Cortex of kidney (tissue), 1 donor: ENCODE measurements at places on chromosomes 12 and 14.

- no peak for DNase-seq
Measured at GRCh38 chr14:49461529-49462401, 124.4 kb downstream of the RPS29 start.

- no peak for DNase-seq
Measured at GRCh38 chr12:124046456-124046740, 73.4 kb downstream of the ZNF664 start.

DNA sequence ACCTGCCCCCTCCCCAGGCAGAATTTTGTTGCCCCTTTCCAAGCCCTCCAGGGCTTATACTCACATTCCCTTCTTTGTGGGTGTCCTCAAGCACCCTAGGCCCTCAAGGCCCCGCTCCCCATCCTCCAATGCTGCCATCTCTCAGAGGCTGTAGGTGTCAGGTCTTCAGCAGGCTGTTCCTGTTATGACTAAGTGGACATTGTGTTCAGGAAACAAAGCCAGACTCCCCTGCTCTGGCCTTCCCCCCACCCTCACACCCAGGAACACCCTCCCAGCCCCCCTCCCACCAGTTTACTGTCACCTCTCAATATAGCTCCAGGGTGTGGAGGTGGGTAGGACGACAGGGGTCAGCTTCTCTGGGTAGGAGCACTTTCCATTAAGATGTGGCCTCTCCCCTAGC is 1.4 kb upstream of the MYH6 start:
- DNase-seq, result no peak

DNA sequence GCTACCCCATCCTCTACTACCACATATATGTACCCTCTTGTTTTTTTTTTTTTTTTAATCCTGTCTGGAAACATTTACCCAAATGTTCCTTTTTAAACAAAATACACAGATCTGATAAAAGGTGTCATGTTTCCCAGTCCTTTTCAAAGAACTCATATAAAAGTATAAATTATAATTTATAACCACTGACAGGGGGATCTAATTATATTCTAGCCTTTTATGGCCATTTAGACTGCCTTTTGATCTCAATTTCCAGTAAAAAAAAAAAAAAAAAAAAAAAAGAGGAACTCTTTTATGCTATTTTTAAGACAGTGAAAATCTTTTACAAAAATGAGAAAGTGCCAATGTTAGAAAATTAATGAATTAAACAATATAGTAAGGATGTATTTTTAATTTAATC is 65.0 kb downstream of the NAV3 start:
- no peak for DNase-seq

- DNase-seq, result no peak
Measured at GRCh38 chr12:130226771-130227170, 64.5 kb downstream of the FZD10 start.

GRCh38 chr14:29587761-29588470 is 339.7 kb downstream of the PRKD1 start:
- no peak for DNase-seq

DNA sequence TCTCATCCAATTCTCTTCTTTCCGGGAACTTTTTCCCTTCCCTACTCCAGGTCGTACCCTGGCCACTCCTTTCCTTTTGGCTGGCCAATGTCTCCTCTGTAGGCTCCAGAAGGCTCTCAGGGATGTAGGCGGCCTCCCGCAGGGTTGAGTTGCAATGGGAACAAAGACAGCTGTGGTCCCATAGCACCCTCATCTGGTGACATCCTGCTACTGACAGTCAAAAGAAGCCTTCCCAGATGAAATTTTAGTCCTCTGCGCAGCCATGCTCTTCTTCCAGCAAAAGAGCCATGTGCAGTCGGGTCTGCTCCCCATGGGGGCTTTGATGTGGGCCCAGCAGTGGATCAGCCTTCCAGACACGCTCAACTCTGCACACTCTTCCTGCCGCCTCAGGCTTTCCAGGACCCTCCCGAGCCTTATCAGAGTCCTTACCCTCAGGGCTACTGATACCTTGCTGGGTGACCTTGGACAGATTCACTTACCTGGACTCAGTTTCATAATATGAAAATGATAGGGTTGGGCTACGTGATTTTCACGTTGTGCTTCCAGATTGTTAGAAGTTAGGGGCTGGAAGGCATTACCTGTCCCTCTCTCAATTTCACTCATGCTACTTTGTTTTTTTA is 5.5 kb upstream of the CELA1 start:
- no peak for DNase-seq

- DNase-seq, result no peak
Measured at GRCh38 chr12:40309001-40309400, 84.2 kb downstream of the LRRK2 start.

- DNase-seq, result no peak
Measured at GRCh38 chr14:34122081-34122480, 171.2 kb upstream of the EGLN3 start.

DNA sequence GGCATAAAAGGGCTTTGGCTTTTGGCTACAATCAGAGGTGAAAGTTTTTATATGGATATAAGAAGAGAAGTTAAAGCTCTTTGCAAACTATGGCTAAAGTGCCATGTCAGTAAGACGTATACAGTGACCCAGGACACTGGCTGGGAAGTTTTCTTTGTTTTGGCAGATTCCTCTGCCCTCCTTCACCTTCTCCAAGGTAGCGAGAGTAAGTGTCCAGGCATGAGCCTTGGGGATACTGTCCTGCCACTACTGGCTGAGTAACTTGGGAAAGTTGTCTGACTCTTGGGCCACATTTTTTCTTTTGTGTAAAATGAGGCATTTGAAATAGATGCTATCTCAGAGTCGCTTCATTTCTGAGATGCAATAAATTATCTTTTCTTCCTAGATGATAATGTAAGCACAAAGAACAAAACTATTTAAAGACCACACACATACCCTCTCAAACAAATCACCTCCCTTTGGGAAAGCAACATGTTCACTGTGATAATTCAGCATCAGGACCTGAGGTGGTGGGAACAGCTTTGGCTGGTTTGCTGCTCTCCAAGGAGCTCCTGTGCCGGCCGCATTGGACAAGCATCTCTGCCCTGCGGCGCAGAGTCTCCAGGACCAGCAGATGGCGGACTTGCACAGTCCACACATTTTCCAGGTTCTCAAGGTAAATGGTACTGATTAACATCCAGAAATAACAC is 106.3 kb downstream of the PTCSC3 start:
- no peak for DNase-seq

DNA sequence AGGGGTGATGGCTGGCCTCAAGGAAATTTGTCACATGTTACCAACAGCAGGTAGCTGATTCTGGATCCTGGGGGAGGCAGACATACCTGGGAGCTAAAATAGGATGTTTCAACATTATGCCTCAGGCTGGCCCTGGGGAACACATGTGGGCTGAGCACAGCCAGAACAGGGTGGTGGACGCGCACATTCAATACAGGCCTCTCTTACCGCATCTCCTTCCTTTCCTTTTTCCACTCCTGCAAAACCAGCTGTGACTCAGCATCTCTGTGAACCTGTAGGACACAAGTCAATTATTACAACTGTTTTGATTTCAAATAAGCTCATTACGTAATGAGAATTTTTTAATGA is 61.0 kb downstream of the NT5DC3 start:
- no peak for DNase-seq

GRCh38 chr12:77167801-77168200 is 102.4 kb upstream of the E2F7 start:
- no peak for DNase-seq

GRCh38 chr12:91264178-91264577 is 81.6 kb upstream of the DCN start:
- no peak for DNase-seq

DNA sequence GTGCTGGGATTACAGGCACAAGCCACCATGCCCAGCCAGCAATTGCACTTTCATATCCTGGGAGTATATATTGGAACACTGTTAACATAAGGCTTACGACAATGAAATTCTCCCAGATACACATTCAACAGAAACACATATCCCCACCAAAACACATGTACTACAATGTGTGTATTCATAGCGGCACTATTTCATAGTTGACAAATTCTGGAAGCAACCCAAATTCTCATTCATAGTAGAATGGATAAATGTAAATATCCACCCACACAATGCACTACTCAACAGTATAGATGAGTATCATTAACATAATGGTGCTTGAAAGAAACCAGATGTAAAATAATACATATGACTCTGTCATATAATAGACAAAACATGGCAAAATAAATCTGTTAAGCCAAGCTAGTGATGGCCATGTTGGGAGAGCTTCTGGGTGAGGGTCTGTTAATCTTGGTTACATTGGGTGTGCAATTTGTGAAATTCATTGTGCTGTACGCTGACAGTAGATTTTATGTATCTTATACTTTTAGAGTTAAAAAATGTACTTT is 2.6 kb upstream of the DNAAF2 start:
- no peak for DNase-seq

DNA sequence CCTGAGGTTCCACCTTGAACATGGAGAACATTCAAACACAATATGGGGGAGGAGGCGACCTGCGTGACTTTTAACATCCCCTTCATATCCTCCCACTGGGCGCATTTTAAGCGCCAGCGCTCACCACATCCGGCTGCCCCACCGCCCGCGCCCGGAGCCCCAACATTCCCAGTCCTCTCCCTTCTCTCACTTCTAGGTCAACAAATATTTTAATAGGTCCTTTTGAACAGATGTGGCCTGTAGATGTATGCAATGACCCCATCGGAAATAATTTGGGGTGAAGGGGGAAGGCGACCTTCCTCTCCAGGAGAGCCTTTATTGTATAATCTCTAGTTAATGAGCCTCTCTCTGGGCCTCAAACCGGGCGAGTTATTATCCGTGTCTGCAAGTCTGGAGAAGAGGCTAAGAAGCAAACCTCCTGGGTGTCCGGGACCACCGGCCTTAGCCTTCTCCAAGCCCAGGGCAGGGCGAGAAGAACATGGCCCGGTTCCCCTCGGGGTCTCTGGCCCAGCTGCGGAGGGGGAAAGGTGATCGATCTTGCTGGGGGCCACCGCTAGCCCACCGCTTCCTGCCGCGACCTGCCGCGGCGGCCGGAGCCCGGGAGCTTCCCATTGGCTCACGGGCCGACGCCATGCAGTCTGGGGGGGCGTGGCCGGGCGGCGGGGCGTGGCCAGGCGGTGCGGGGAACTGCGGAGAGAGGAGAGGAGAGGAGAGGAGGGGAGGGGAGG is 83.2 kb upstream of the HMGA2 start:
- DNase-seq, result no peak

- DNase-seq, result no peak
Measured at GRCh38 chr12:57487055-57487596, 742 bp upstream of the MARS1 start.

DNA sequence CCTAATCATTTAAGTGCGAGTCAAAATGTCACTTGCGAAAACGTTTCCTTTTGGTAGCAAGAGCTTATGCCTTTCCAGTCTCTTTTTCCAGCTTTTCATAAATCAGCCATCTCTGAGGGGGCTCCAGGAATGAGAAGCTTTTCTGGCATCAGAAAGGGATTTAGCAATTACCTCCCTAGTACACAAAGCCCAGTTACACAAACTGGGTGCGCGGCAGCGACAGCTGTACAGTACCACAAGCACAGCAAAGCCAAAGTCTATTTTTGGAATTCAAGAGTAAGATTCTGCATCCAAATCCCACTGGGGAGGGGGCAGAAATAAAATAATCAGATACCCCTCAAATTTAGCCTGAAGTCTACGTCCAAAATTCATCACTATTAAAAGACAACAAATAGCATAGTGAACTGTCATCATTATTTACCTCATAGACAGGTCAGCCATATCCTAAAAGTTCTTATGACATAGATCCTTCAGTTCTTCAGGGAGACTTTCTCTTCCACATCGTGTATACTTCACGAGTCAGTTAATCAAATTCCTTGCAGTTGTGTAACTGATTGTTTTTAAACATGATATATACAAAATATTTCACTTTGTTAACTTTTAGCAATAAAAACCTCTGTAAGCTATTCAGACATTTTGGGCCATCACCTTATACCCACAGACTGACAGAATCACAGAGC is 150.8 kb downstream of the TTC7B start:
- no peak for DNase-seq

DNA sequence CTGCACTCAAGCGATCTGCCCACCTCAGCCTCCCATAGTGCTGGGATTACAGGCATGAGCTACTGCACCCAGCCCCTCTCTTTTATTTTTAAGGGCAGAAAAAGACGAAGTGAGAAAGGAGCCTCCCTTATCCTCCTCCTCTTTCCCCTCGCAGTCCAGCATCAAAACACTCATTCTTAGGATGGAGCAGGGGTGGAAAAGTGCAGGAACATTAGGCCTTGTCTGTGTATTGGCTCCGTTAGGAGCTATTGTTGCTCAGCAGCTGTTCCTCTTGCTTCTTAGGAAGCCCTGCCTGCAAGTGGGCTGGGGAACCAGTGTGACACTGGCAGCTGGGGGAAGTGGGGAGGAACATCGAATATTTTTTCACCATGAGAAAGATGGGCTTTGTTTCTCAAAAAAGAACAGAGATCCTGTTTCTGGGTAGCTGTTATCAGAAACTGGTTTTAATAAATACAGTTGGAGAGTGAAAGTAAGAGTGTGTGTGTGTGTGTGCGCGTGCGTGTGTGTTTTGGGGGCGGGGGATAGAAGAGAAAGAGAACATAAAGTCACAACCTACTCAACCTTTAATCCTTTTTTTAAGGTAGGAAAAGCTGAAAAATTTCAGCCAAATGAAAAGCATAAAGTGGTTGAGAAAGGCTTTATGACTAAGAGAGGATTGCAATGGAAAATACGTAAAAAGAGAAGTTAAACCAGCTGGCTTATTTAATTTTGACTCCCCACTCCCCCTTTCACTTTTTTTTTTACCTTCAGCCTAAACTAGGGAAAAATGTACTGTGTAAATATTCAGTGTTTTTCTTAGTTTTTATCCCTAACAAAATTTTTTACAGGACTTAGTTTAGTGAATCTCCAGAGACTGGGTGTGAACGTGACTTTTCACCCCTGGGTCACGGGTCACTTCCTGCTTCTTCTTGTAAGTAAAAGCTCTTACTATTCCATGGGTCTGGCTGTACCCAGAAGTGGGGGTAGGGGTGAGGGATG is 197.2 kb upstream of the PLEKHG7 start:
- DNase-seq, result no peak

GRCh38 chr14:50932592-50933495 is 11.4 kb downstream of the PYGL start:
- no peak for DNase-seq

DNA sequence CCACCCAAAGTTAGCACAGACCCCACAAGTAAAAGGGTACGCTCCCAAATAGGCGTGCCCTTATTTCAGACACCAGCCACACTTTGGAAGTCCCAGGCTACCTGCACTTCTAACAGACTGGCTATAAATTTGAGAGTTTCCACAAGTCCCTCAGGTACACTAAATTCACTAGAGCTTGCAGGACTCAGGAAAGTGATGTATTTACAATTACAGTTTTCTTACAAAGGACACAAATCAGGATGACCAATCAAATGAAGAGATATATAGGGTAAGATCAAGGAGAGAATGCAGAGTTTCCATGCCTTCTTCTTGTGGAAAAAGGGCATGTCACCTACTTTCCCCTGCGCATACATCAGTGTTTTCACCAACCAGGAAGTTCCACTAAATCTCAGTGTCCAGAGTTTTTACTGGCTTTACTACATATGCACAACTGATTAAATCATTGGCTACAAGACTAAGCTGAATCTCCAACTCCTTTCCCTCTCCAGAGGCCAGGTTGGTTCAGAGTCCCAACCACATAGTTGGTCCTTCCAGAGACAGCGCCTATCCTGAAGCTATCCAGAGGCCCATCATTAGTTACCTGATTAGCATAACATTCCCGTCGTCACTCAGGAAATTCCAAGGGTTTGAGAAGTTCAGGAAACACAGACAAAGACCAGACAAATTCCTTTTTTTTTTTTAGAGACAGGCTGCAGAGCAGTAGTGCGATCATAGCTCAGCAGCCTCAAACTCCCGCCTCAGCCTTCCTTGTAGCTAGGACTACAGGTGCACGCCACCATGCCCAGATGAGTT is 84.2 kb downstream of the DENND5B start:
- DNase-seq, result no peak

GRCh38 chr12:131487388-131488124 is 223.3 kb upstream of the SFSWAP start:
- no peak for DNase-seq
